T-helper 1 cell (primary cell): ENCODE measurements at places on chromosomes 3 and 15.

GRCh38 chr3:65636326-65636725, 402.4 kb downstream of the MAGI1 start:
- DNase-seq, result no peak

DNA sequence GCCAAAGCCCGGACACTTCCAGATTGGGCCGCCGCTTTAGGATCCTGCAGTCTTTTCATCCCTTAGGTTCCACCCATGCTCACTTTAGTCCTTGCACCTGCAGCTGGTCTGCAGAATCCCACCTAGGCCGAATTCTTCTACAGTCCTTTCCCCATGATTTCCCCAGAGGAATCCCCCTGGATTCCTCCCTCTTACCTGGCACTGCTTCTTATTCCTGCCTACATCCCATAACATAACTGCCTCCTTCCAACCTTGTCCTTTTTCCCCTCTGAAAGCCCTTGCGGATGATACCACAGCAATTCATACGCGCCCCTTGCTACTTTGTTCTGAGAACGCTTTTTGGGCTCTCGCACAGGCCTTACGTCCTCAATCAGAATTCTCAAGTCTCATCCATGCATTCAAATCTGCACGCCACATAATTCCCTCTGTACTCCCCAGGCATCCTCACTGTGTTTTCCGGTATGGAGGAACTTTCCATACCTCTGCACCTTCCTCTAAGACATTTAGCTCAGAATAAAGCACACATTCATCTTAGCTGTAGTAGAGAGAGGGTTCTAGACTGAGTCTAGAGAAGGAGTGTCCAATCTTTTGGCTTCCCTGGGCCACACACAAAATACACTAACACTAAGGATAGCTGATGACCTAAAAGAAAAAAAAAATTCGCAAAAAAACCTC, 619 bp downstream of the EIF2AK4 start:
- DNase-seq, result no peak

DNA sequence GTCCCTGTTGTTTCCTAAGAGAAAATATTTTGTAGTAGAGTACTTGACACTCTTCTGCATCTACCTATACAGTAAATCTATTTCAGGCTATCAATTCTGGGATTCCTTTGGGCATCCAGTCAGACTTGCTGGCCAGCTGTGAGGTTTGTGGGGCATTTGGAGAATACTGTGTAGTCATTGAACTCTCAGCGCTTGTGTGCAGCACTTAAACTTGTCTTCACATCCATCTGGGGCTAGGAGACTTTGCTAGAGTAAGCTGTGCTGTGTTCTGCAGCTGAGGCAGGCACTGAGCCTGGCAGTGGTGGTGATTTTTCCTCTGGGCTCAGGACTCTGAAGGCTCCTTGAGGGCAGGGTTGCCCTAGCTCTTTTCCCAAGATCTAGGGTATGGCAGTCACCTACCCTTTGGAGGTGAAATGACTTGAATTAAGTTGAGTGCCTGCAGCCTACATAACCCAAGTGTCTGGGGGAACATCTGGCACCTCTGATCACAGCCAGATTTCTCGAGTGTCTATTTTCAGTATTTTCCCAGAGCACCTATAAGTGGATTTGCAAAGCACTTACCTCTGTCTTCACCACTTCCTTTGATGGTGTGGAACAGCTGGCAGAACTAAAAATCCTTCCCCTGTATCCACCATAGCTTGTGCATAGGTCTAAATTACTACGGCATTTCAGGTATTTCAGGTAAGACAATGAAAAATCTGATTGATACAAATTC, 19.3 kb downstream of the CLSTN2 start:
- DNase-seq, result no peak

DNA sequence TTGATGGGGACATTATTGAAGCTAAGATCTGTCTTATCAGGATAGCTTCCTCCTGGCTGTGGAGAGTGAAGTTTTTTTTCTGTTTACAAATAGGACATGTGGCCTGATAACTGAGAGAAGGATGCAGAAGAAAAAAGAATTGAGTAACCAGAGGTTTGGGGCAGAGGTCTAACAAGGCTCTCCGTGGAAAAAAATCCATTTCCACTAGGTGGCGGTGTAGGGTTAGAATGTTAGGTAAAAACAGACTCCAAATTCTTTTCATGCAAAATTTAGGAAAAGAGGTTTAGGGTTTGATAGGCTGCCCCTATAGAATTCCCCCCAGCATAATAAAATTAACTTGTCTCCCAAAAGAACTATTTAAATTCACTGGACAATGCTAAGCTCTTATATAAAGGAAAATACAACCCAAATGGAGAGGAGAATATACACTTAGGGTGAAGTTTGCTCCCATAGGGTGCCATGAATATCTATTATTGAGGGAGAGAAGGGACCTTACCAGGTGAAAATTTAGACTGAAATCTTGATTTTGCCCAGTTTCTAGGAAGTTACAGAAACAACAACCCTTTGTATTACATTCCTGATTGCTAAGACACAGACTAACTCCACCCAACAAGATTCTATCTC, 1560.4 kb downstream of the OTOL1 start:
- DNase-seq, result no peak

GRCh38 chr3:194732617-194733016, 46.9 kb downstream of the FAM43A start:
- no peak for DNase-seq

- no peak for DNase-seq
Measured at GRCh38 chr3:151213151-151213550, 10.1 kb upstream of the GPR171 start.

DNA sequence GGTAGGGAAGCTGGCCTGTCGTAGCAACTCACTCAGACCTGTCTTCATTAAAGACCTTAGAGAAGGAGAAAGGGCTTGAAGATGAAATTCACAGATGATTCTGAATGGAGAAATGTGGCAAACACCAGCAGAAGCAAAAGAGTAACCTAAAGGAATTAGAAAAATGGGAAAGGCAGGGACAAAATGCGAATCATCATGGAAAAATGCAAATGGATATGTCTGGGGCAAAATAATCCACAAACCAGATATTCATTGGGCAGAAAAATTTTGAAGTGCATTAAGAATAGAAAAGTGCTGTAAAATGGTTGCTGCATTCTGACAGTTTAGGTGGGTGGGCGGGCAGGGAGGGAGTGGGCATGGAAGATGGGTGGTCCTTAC, 156.9 kb upstream of the RASGRP1 start:
- DNase-seq, result no peak
